ENCODE measurements at places on chromosomes 3 and 15.
A peak's percentile ranks its signal among the peaks of the same experiment; 100 is the strongest.

- DNase-seq, result no peak
Observed at GRCh38 chr15:83305704-83306291, 21.3 kb upstream of the BNC1 start.

GRCh38 chr15:58649175-58649574 is 100.3 kb downstream of the ADAM10 start:
- no peak for DNase-seq

GRCh38 chr3:27471923-27472550 is 12.1 kb downstream of the SLC4A7 start:
- DNase-seq, result no peak

DNA sequence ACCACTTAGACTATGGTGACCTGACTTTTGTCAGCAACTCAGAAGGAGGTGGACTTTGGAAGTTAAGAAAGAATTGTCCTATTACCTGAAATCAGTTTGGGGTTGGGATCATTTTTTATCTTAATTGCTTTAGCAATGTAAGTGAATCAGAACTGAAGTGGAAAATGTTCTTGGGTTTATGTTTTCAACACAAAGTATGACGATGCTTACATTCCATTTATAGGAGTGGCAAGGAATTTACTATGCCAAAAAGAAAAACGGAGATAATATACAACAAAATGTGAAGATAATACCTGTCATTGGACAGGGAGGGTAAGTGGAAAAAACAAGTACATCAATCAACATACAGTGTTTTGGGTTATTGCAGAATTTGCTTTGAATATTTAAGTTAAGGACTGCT is 116.1 kb downstream of the PDE8A start:
- DNase-seq, result no peak

DNA sequence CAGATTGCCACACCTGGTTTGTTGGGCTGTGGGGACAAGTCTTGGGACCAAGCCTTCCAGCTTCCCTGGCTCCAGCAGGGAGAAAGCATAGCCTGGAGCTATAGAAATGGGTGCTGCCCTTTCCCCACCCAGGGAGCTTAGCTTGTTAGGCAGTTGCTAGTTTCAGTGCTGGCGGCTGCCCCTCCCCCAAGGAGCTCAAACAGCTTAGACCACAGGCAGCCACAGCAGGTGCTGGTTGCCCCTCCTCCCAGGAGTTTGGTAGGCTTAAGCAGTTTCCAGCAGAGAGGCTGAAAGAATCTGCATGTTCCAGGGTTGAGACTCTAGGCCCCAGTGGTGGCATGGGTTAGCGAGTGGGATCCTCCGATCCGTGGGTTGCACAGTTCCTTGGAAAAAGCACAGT is 889.7 kb downstream of the IGSF11 start:
- no peak for DNase-seq

DNA sequence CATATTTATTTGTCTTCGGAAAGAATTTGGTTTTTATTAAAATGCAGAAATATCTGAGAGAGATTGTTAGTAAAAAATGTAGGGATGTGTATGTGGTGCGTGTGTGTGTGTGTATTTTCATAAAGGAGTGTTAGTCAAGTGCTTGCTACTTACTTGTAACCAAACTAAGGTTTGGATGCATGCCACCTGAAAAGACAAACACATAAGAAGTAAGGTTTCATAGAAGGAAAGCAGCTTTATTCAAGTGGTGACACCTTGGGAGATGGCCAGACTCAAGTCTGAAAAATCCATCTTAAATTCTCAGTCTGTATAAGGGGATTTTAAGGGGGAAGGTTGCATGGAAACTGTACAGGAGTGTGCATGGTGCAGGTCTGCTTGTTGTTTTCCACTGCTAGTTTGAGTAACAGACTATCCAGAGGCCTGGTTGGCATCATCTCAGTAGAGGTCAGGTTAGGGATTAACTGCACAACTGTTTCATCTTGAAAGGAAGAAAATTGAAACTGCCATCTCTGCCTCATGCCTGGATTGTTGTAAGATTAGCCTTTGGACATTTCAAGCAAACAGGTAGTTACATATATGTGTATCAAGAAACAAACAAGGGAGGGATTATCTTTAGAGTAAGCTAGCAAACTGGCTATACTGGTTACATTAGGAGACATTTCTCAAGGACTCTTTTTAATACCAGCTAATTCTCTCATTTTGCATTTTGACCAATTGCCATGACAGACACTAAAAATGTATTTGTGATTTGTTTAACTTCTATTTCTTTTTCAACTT is 196.7 kb downstream of the EPHA6 start:
- no peak for DNase-seq

DNA sequence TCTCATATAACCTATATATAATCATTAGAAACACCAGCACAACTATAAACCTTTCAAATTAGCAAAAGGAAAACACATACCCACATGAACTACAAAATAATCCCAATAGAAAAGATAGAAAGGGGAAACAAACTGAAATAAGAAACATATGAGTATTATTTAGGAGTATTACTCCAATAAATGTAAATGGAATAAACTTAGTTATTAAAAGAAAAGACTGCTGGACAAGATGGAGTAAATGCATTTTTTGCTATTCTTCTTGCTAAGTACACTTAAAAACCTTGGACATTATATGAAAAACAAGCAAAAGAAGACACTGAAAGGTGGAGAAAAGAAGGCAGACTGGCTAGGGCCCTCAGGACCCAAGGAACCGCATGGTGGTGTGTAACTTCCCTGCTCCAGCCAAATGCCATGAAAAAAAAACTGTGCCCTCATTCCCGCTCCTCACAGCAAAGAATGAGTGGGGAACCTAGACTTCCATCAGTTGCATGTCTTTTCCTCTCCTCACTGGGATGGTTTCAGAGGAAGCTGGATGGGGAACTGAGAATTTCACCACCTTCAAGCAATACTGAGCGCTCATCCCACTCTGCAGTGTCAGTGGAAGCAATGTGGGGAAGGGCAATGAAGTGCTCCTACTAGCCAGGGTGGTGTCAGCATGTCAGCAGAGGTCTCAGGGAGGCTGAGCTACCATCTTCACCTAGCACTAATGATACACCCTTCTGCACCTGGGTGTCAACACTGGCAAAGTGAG is 43.7 kb upstream of the ADAMTS17 start:
- no peak for DNase-seq

GRCh38 chr3:59914251-59914650 is 864.4 kb upstream of the CFAP20DC start:
- no peak for DNase-seq

DNA sequence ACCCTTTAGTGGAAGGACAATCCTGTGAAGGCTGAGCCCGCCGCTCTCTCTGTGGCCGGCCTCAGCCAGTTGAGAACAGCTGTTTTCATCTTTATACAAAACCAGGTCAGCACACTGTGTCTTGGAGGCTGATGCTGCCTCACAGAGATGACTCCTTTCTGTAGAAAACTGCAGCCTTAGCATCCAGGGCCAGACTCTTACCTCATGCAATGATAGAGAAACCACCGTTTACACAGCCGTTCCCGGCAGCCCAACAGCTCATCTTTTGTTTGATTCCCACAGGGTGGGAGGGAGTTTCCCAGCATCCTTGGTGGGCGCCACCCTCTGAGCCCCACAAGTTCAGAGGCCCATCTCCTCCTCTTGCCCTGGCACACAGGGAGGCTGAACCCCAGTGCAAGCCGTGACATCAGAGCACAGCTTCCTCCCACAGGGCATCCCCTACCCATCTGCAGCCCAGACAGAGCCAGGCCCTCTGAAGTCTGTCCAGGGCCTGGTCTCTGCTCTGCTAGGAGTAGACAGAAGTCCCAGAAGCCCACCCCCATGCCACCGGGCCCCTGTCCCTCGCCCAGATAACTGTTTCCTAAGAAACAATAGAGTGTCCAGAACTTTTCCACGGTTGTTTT is 105.0 kb downstream of the LRRK1 start:
- DNase-seq, result no peak

GRCh38 chr3:27749643-27750042 is 27.5 kb upstream of the EOMES start:
- no peak for DNase-seq

GRCh38 chr3:122982216-122983185 is 45.1 kb downstream of the SEMA5B start:
- DNase-seq, result no peak

DNA sequence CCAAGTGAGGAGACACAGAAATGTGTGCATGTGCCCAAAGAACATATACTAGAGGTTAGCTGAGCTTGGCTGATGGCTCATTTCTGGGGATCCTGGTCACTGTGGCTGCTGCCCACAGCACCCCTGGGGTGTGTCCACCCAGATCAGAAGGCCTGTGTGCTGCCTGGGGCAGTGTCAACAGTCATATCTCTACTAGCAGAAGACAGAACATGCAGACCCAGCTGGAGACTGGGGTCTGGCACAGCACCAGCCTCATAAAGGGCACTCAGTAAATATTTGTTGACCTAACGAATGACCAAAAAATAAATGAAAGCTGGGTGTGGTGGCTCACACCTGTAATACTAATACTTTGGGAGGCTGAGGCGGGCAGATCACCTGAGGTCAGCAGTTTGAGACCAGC is 16.4 kb downstream of the CHRNA3 start:
- DNase-seq, result no peak

DNA sequence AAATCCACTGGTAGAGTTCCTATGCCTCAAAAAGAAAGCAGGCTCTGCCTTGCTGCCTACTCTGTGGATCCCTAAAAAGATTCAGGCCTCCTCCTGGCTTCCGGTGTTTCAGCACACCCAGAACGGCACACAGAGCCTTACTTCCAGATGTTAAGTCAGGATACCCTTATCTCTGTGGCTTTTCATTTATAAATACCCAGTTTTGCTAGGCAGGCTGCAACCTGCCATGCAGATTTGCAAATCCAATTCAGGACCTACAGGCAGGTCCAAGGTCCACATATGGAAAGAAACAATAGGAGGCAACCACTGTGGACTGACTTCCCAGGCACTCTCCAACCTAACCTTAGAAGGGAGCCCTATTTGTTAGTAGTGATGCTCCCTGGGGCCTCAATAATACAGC is 30.7 kb downstream of the EFL1 start:
- no peak for DNase-seq

- DNase-seq, result peak; percentile 89
Observed at GRCh38 chr15:69394556-69395282, 19.4 kb upstream of the KIF23 start.

- no peak for DNase-seq
Observed at GRCh38 chr3:66386011-66386924, 114.6 kb downstream of the LRIG1 start.

All from stimulated activated CD4-positive, alpha-beta T cell treated with anti-CD3 and anti-CD28 coated beads, Interleukin-4, amount 100 ng/mL, for 1 hour (primary cell).